ENCODE measurements at places on chromosomes 13 and 19. TPM values are rescaled to one million over a fixed set of nuclear protein-coding genes. Genes with fewer than 3 reads are reported as not detected.

DNA sequence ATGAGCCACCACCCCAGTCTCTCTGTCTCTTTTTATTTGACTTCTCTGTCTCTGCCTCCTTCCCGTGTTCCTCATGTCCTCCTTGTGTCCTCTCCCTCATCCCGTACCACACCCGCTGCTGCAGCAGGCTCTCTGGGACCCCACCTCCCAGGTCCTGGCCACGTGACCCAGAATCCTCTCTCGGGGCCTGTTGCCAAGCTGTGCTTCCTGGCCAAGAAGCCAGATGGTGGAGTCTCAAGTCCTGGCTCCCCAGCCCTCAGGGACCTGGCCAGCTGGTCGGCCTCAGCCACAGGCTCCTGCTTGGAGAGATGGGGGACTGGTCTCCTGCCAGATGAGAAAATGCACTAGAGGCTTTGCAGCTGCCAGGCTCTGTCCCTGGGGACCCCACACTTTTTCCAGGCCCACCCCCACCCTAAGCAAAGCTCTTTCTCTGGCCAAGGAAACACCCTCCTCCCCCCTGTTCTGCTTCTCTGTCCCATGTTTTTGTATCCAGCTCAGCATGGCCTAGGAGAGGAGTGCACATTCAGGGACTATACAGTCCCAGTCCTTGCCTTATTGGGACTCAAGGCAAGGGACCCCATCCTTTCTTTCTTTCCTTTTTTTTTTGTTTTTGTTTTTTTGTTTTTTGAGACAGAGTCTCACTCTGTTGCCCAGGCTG is 34.3 kb upstream of the SHKBP1 start:
- DNase-seq: no peak
- H3K4me1 ChIP-seq: no peaks in the 10 kb centered on the region
- no peak overlapping the region for H3K27ac ChIP-seq
- H3K27me3 ChIP-seq: no peaks in the 10 kb centered on the region

DNA sequence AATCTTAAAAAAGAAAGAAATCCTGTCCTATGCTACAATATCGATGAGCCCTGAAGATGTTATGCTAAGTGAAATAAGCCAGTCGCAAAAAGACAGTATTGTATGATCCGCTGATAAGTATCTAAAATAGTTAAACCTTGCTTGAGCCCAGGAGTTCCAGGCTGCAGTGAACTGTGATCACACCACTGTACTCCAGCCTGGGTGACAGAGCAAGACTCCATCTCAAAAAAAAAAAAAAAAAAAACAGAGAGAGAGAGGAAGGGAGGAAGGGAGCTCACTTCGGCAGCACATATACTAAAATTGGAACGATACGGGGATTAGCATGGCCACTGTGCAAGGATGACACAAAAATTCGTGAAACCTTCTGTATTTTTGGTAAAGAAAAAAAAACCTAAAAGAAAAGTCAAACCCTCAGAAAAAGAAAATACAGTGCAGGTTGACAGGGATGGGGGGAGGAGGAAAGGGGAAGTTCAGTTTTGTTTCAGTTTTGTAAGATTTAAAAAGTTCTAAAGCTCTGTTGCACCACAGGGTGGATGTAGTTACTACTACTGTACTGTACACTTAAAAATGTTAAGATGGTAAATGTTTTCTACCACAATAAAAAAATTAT is 8.4 kb downstream of the CLASRP start:
- no peak for DNase-seq
- peaks cover 25% of the 10 kb centered on the region for H3K4me1 ChIP-seq
- H3K27ac ChIP-seq: no peak overlapping the region
- H3K27me3 ChIP-seq: no peaks in the 10 kb centered on the region
- peaks cover 22% of the 10 kb centered on the region for H3K36me3 ChIP-seq

GRCh38 chr13:92574499-92574898 is 652.1 kb upstream of the GPC6 start:
- no peaks in the 10 kb centered on the region for H3K36me3 ChIP-seq
- peaks cover 5% of the 10 kb centered on the region for H3K4me1 ChIP-seq
- no peaks in the 10 kb centered on the region for H3K27me3 ChIP-seq

GRCh38 chr13:25980255-25980654 is 71.6 kb downstream of the SHISA2 start:
- no peaks in the 10 kb centered on the region for H3K27me3 ChIP-seq
- no peaks in the 10 kb centered on the region for H3K4me1 ChIP-seq
- no peak overlapping the region for H3K4me3 ChIP-seq
- H3K27ac ChIP-seq: no peak overlapping the region

DNA sequence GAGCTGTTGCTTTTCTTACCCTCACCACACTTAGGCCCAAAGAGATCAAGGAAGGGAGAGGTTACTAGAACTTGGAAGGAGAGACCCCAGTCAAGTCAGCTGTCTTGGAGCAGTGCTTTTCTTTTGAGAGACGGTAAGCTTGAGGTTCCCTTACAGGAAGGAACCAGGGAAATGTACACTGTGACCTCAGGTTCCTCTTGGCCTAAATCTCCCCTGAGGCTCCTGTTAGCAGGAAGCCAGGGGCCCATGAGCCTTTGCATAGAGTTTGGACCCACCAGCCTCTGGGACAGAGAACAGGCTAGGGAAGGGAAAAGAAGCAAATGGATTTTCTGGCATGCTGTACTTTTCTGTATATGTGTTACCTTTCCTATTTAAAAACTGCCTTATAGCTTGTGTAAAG is 5.9 kb upstream of the GPR18 start:
- H3K27ac ChIP-seq: no peak overlapping the region
- no peak overlapping the region for H3K4me3 ChIP-seq
- no peaks in the 10 kb centered on the region for H3K27me3 ChIP-seq
- no peaks in the 10 kb centered on the region for H3K4me1 ChIP-seq
- H3K36me3 ChIP-seq: peaks cover 3% of the 10 kb centered on the region

- H3K36me3 ChIP-seq: no peaks in the 10 kb centered on the region
- peaks cover 7% of the 10 kb centered on the region for H3K27me3 ChIP-seq
- H3K4me3 ChIP-seq: no peak overlapping the region
- no peaks in the 10 kb centered on the region for H3K4me1 ChIP-seq
Measured at GRCh38 chr19:719636-720344, 11.1 kb downstream of the PALM start.

GRCh38 chr13:96279904-96280303 is 190.0 kb downstream of the HS6ST3 start:
- no peaks in the 10 kb centered on the region for H3K4me1 ChIP-seq
- no peak overlapping the region for H3K27ac ChIP-seq
- H3K4me3 ChIP-seq: no peak overlapping the region
- H3K27me3 ChIP-seq: no peaks in the 10 kb centered on the region

- H3K4me1 ChIP-seq: no peaks in the 10 kb centered on the region
- no peak for DNase-seq
- no peak overlapping the region for H3K4me3 ChIP-seq
- H3K27ac ChIP-seq: no peak overlapping the region
- peaks cover 3% of the 10 kb centered on the region for H3K27me3 ChIP-seq
Measured at GRCh38 chr13:112454648-112455334, 78.6 kb downstream of the SPACA7 start.

- no peak for DNase-seq
- no peaks in the 10 kb centered on the region for H3K36me3 ChIP-seq
- no peak overlapping the region for H3K27ac ChIP-seq
- peaks cover 18% of the 10 kb centered on the region for H3K4me1 ChIP-seq
Measured at GRCh38 chr13:105774739-105775460, 760.6 kb downstream of the EFNB2 start.

DNA sequence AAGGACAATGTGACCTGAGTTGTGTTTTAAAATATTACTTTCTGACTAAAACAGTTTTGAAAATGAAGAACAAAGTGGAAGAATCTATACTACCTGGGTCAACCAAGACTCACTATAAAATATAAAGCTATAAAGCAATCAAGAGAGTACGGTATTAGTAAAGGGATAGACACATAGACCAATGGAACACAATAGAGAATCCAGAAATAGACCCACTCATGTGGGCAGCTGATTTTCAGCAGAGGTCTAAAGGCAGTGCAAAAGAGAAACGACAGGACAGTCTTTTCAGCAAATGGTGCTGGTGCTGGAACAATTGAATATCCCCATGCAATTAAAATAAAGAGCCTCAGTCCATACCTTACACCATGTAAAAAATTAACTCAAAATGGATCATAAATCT is 224.7 kb downstream of the RGCC start:
- H3K36me3 ChIP-seq: peaks cover 4% of the 10 kb centered on the region
- H3K4me1 ChIP-seq: no peaks in the 10 kb centered on the region
- no peak for DNase-seq
- no peak overlapping the region for H3K4me3 ChIP-seq
- no peak overlapping the region for H3K27ac ChIP-seq
- no peaks in the 10 kb centered on the region for H3K27me3 ChIP-seq

- no peaks in the 10 kb centered on the region for H3K36me3 ChIP-seq
- H3K27ac ChIP-seq: no peak overlapping the region
- H3K27me3 ChIP-seq: peaks cover 6% of the 10 kb centered on the region
- no peak overlapping the region for H3K4me3 ChIP-seq
- H3K4me1 ChIP-seq: peaks cover 11% of the 10 kb centered on the region
- DNase-seq: no peak
Measured at GRCh38 chr13:42524487-42525034, 49.4 kb upstream of the TNFSF11 start.

DNA sequence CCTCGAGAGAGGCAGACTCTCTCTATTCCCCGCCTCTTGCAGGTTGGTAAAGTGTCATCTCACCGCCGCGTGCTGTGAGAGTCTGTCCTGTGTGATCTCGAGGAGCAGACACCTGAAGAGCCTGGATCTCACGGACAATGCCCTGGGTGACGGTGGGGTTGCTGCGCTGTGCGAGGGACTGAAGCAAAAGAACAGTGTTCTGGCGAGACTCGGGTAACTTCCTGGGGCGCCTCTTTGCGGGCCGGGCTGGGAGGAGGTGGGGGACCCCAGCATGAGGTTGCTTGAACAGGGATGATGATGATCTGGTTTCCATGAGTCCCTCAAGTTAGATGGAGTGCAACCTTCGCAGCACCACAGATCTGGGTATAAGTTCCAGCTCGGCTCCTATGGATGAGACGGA is 67.0 kb downstream of the NLRP5 start:
- no peak overlapping the region for H3K27ac ChIP-seq
- H3K36me3 ChIP-seq: no peaks in the 10 kb centered on the region
- H3K4me1 ChIP-seq: no peaks in the 10 kb centered on the region
- H3K4me3 ChIP-seq: no peak overlapping the region
- no peak for DNase-seq
- H3K27me3 ChIP-seq: no peaks in the 10 kb centered on the region

DNA sequence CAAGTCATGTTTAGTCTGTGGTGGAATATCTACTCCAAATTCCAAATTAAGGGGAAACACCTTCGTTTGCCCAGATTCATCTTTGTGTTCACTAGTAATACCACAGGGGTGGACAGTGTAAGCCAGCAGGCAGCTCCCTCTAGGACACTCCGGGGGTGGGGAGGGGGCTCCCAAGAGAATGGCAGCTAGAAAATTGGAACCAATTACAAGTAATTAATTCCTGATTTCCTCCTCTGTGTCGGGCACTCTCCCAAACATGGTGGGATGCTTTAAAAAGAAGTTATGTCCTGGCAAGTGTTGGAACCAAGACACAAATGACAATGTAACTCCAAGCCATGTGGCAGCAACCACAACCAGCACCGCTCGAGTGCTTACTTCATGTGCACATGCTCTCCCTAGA is 5.9 kb downstream of the COL4A1 start:
- H3K36me3 ChIP-seq: no peaks in the 10 kb centered on the region
- H3K4me3 ChIP-seq: no peak overlapping the region
- H3K27me3 ChIP-seq: no peaks in the 10 kb centered on the region
- peaks cover 28% of the 10 kb centered on the region for H3K4me1 ChIP-seq
- no peak overlapping the region for H3K27ac ChIP-seq

DNA sequence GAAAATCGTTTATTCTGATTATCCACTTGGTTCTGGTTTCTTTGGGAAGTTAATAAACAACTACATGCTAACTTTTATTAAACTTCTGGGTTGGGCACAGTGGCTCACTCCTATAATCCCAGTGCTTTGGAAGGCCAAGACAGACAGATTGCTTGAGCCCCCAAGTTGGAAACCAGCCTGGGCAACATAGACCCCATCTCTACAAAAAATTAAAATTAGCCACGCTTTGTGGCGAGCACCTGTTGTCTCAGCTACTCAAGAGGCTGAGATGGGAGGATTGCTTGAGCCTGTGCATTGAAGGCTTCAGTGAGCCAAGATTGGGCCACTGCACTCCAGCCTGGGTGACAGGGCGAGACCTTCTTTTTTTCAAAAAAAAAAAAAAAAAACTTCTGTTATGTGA is 21.7 kb downstream of the GPR180 start:
- H3K4me1 ChIP-seq: no peaks in the 10 kb centered on the region
- no peak overlapping the region for H3K27ac ChIP-seq
- no peak for DNase-seq
- H3K36me3 ChIP-seq: peaks cover 14% of the 10 kb centered on the region
- H3K4me3 ChIP-seq: no peak overlapping the region
- no peaks in the 10 kb centered on the region for H3K27me3 ChIP-seq

DNA sequence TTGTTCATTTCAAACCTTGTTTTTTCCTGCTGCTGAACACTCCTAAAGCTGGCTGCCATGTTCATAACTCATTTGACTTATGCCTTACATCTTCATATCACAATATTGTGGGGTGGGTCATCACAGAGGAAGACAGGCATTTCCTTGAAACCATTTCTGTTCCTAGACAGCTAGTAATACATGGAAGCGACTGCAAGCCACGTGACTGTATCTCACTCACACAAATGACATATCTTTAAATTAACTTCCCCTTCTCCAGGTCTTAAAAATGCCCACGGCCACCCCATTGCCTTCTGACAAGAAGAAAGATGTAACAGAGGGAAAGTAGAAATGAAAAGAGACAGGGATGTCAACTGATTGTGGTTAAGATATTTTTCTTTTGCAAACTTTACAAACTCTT is 236.8 kb downstream of the LMO7 start:
- H3K36me3 ChIP-seq: no peaks in the 10 kb centered on the region
- H3K4me1 ChIP-seq: no peaks in the 10 kb centered on the region
- no peak overlapping the region for H3K4me3 ChIP-seq
- no peak for DNase-seq

- peaks cover 15% of the 10 kb centered on the region for H3K36me3 ChIP-seq
- peaks cover 7% of the 10 kb centered on the region for H3K4me1 ChIP-seq
- no peaks in the 10 kb centered on the region for H3K27me3 ChIP-seq
- DNase-seq: no peak
- H3K4me3 ChIP-seq: no peak overlapping the region
Measured at GRCh38 chr19:55111238-55111831, 6.1 kb downstream of the PPP1R12C start.

GRCh38 chr13:99383511-99383921 is 76.3 kb upstream of the GPR183 start:
- no peaks in the 10 kb centered on the region for H3K27me3 ChIP-seq
- H3K4me1 ChIP-seq: no peaks in the 10 kb centered on the region
- no peak overlapping the region for H3K27ac ChIP-seq
- no peak overlapping the region for H3K4me3 ChIP-seq

GRCh38 chr13:26061947-26062346 is 10.1 kb upstream of the SHISA2 start:
- no peaks in the 10 kb centered on the region for H3K27me3 ChIP-seq
- no peak for DNase-seq
- H3K27ac ChIP-seq: no peak overlapping the region
- no peak overlapping the region for H3K4me3 ChIP-seq
- H3K36me3 ChIP-seq: no peaks in the 10 kb centered on the region

The SCAMP4 gene
- polyA plus RNA-seq: 4.8 TPM

The ZNF836 gene
- 3.3 TPM for polyA plus RNA-seq

The FCAR gene
- polyA plus RNA-seq: not detected

The ZNF121 gene
- 17.7 TPM for polyA plus RNA-seq

The CNMD gene
- polyA plus RNA-seq: not detected

The ADM5 gene
- 0.73 TPM for polyA plus RNA-seq

The SGCG gene
- polyA plus RNA-seq: not detected

The ZNF561 gene
- polyA plus RNA-seq: 38.2 TPM

The JAK3 gene
- 0.37 TPM for polyA plus RNA-seq

The CGB5 gene
- 0.20 TPM for polyA plus RNA-seq

The ADGRE3 gene
- not detected for polyA plus RNA-seq

The SIGLECL1 gene
- not detected for polyA plus RNA-seq

The CD209 gene
- polyA plus RNA-seq: not detected

The PSG1 gene
- 0.27 TPM for polyA plus RNA-seq

The WDR87 gene
- polyA plus RNA-seq: not detected

All from keratinocyte (primary cell).